Stimulated activated CD4-positive, alpha-beta T cell treated with anti-CD3 and anti-CD28 coated beads, TNF-alpha, amount 100 ng/mL, for 48 hours (primary cell): ENCODE measurements at places on chromosomes 1 and 21.

- DNase-seq, result no peak
Measured at GRCh38 chr1:193471981-193472380, 285.6 kb upstream of the B3GALT2 start.

DNA sequence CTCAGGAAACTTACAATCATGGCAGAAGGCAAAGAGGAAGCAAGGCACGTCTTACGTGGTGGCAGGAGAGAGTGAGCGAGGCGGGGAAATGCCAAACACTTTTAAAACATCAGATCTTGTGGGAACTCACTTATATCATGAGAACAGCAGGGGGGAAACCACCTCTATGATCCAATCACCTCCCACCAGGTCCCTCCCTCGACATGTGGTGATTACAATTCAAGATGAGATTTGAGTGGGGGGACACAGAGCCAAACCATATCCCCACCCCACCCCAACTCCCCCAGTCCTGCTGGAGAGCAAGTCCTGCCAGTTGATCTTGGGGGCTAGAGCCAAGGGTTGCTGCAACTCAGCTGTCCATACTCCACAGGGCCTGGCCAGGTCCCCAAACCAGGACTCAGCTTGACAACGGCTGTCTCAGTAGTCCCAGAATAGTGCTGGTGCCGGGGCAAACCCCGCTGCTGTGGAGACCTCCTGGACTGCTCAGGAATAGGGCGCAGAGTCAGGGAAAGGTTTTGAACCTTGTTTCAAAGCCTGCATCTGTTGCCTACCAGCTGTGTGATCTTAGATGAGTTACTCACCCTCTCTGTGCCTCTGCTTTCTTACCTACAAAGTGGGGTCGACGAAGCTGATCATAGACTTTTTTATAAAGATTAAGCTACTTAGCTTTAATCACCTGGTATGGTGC, 79.5 kb downstream of the STUM start:
- DNase-seq, result no peak

- DNase-seq, result no peak
Measured at GRCh38 chr1:86499987-86500593, 31.4 kb downstream of the CLCA1 start.

DNA sequence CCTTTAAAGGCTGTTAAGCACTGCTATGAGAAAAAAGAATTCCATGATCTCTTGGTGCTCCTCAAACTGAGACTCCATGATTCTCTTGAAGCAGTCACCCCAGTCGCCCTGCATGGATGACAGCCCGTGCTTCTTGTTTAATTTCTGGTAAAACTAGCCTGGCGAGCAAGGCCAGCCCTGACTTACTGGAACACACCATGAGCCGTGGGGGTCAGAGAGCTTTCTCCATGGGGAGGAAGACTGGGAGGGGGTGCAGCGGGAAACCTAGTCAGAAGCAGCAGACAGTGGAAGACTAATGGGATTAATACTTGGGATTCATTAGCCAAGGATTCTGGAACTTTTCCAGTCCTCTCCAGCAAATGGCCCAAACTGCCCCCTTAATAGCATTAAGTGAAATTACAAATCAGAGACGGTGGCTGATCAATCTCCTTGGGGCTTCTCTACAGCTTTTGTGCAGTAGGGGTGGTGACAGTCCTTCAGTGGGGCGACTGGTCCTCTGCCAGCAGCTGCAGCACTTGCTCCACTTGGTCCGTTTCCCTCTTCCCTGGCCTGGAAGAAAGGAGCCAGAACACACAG, 57.2 kb upstream of the LRRN2 start:
- DNase-seq, result no peak

GRCh38 chr1:38881487-38881886, at the start of gene GJA9:
Gene GJA9 (minus strand): TSS chr1:38881587. CDS start chr1:38876098, 5,489 bp downstream.
- no peak for DNase-seq

DNA sequence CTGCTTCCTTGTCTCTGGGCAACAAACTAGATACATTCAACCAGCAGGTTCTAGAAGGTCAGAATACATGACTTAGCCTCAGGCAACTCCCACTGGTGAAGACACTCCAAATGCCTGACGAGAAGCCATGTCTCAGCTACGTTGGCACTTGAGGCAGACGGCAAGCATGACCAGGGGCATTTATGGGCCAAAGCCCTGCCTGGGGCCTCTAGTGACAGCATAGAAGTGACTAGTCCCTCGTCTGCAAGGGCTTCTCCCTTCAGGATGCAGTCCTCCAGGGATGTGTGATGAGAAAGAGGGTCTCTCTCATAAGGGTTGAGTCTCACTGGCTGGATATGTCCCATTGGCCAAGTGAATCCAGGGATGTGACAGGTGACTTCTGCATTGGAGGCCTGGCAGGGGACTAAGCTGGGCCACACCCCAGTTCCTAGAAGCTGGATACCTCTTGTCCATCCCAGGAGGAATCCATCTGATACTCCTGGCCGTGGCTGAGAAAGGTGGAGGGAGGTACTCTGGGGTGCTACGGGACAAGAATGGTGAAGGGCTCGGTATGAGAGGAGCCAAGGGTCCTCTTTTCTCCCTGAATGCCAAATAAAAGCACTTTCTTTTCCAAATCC, 148.6 kb upstream of the HMGB4 start:
- DNase-seq, result no peak

DNA sequence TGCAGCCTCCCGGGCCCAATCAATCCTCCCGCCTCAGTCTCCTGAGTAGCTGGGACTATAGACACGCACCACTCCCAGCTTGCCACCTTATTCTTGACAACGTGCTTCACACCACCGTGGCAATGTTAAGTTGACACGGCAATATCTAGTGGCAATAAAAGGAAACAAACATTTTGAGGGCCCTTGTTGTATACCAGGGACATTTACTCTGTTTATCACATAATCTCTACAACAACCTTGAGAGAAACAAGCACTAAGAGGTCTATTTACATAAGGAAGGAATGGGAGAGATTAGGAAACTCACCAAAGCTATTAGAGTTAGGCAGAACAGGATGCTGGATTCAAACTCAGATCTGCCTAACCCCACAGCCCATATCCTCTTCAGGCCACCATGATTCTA, 3.1 kb downstream of the KLHDC8A start:
- no peak for DNase-seq

DNA sequence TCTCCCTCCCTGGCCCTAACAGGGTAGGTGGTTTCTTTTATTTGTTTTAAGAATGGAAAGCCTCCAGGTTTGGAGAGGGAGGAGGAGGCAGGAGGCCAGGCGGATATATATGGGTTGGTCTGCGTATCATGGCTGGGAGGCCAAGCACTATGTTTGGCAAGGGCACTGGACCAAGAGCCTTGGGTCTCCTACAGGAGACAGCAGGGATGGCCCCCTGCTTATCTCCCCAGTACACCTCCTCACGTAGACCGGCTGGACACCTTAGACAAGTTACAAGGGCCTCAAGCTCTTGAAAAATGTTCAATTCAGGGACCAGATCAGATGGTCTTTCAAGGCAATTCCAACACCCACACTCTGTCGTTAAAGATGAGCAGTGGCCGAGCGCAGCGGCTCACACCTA, 10.9 kb downstream of the SLC41A1 start:
- DNase-seq, result no peak

DNA sequence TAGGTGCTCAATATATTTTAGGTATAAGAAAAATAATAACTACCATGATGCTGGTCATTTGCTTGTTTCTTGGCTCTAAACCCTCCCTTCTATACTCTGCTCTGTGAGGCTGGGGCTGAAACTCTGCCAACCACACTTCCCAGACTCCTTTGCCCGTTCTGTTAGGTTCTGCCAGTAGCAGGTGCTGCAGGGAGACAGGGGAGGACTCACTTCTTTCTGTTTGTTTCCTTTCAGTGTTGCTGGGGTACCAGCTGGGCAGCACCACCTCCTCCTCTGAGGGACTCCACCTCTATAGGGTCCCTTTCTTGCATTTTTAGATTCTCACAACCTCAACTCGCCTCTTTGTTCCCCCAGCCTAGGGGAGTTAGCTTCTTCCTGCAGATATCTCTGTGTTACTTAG, 17.0 kb upstream of the SH2D2A start:
- no peak for DNase-seq

GRCh38 chr21:44589586-44590305, 2.6 kb downstream of the KRTAP10-6 start:
- DNase-seq, result no peak

DNA sequence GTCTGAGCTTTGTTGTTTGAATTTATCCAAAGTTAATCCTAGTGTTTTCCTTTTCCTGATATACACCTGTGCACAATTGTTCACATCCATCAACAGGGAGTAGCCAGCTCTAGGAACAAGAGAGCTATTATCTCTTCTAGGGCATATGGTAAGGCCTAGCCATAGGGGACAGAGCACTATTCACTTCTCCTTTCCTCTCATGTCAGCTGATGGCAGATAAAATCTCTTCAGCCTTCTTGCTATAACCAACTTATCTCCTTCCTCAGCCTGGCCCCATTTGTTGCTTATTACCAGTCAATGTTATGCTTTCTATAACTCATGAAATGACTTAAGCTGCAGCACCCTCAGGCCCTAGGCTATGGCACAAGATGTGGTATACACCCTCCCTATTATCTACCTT, 38.9 kb downstream of the PATJ start:
- DNase-seq, result no peak

DNA sequence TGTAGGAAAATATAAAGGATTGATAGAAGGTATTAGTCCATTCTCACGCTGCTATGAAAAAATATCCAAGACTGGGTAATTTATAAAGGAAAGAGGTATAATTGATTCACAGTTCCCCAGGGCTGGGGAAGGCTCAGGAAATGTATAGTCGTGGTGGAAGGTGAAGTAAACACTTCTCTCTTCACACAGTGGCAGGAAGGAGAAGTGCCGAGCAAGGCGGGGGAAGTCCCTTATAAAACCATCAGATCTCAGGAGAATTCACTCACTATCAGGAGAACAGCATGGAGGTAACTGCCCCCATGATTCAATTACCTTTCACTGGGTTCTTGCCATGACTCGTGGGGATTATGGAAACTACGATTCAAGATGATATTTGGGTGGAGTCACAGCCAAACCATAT, 1806.0 kb downstream of the MRPL39 start:
- DNase-seq, result no peak

DNA sequence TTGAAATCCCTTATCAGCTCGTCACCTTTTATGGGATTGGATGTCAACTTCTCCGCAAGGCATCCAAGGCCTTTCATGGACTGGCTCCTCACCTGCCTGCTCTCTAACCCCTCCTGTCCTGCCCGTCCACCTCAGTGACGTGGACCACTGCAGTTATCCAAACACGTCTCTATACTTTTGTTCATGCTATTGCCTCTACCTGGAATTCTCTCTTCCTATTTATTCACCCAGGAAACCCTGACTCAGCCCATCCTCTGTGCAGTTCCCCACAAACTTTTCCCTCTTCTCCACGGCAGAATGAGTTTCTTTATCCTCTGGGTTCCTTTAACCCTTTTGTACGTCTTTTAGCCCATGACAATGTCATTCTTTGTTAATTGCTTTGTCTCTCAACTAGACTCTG, 5.1 kb upstream of the UTP25 start:
- no peak for DNase-seq

DNA sequence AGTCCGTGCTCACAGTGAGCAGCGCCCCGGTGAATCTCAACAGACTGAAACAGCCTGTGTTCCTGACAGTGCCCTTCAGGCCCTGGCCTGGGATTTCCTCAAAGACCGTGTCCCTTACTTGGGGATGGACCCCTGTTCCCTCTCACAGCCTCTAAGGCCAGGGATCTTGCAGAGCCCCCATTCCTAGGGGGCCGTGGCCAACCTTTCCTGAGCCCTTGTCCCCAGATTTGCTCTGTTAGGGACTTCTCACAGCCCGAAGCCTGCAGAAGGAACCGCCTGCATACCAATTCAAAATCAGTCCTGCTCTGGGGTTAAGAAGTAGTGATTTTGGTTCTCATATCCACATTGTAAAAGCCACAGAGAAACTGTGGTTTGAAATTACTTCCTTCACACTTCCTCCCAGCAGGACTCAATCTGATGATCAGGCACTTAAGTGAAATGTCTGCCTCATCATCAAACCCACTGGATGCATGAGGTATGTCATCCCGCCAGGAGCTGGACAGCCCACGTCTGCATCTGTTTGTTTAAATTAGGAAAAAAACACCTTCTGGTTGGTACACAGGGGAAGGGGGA, 14.9 kb downstream of the ABCA4 start:
- DNase-seq, result no peak

GRCh38 chr1:193115629-193116227, 6.1 kb upstream of the CDC73 start:
- no peak for DNase-seq

DNA sequence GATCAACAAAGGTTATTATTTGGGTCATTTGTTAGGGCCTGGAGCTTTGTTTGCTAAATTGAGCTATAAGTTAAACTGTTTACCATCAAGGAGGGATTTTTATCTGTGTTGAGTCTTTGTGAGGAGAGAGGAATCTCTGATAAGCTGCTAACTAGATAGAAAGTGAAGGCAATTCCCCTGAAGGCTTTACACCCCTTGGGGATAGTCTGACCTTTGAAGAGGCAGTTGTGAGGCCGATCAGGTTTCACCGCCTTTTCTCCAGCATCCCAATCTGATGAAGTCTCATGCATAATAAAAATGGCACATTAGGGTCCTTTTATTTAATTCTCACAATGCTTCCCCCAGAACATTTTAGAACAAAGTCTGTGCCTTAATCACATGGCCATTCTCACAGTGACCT, 21.8 kb downstream of the C1orf21 start:
- no peak for DNase-seq

DNA sequence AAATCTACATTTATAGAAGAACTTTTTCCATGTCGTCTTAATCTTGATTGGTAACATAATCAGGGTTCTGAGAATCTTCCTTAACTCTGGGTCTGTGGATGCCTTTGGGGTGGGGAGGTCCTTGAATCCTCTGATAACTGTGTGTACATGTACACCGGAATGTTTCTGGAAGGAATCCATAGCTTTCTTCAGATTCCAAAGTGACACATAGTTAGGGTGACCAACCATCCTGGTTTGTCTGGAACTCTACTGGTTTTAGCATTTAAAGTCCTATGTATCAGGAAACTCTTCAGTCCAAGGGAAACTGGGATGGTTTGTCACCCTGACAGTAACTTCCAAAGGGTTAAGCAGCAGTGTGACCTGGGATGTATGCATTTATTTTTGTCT, 16.8 kb downstream of the STRIP1 start:
- DNase-seq, result no peak

- DNase-seq, result no peak
Measured at GRCh38 chr1:37949524-37950152, 2.8 kb upstream of the INPP5B start.

- DNase-seq, result no peak
Measured at GRCh38 chr1:96861836-96862235, 140.3 kb downstream of the PTBP2 start.

- DNase-seq, result no peak
Measured at GRCh38 chr1:46399307-46399706, 5.2 kb downstream of the FAAH start.

GRCh38 chr1:221625026-221625425, 116.9 kb downstream of the DUSP10 start:
- no peak for DNase-seq

GRCh38 chr1:46306159-46306530, 2.6 kb downstream of the UQCRH start:
- DNase-seq, result no peak
